ENCODE measurements at places on chromosomes 12 and 14.

DNA sequence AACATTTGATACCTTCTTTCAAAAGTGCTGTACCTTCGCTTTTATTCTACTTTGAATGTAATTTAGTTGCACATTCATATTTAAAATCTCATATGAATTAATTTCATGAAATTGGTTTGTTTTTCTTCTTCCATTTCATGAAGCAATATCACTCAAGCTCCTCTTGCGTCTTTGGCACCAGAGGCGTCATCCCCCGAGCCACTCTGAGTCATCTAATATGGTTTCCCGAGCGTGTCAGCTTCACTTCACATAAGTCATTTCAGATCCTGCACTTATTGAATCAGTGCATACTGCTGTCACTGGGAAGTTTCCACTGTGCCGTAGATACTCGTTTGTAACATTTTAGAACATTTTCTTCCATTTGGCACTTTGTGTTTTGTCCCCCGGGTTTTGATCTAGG, 105.6 kb downstream of the SLC25A47 start:
- DNase-seq: no peak

GRCh38 chr12:125296701-125297100, 231.5 kb downstream of the AACS start:
- no peak for DNase-seq

DNA sequence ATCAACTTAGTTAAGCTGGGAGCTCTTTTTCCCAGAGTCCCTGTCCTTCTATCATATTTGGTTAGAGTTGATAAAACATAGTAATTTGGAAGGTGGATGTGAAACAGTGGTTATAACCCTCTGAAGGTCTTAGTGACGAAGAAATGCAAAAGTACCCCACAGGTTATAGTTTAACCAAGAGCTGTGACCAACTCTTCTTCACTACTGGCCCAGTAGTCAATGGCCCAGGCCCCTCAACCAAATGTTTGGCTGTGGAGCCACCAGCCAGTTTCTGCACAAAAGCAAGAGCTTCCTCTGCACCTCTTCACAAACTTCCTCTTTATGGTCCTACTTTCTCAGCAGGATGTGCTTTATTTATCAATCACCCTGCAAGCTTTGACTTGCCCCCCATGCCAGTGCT, 132.6 kb downstream of the BMP4 start:
- no peak for DNase-seq

DNA sequence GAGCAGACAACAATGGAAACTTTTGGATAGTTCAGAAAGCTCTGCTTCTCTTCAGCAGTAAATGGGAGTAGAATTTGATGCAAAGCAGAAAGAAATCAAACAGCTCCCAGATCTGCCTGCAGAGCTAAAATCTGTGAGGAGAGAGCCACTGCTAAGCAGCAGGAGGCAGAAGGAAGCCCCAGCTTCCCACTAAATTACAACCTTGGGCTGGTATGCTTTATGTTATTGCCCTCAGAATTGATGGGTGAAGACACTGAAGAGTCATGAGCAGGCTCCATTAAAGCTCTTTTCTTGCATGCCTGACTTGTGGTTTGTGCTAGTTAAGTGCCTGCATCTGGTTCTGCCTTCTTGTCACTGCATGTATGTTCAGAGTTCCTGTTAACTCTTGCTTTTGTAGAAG, 8.4 kb downstream of the ZC2HC1C start:
- no peak for DNase-seq

- no peak for DNase-seq
These were observed 31.7 kb downstream of the ATP2A2 start for GRCh38 chr12:110312581-110313360.

- DNase-seq: no peak
These were observed 110.9 kb downstream of the ALG10B start for GRCh38 chr12:38427442-38427841.

DNA sequence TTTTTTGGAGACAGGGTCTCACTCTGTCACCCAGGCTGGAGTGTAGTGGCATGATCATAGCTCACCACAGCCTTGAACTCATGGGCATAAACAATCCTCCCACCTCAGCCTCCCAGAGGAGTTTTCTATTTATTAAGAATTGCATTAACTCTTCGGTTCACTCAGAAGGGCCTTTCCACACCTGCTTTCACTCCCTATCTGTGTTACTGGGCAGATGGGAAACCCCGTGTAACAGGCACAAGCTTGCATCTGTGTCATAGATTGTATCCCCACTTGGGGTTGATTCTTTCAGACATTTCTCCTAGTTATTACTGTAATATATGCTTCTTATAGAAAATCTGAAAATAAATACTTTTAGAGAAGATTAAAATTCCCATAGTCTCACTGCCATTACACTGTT, 38.7 kb downstream of the STX2 start:
- no peak for DNase-seq

All from cortex of kidney (tissue), 1 donor.